Hair follicle dermal papilla cell (primary cell): ENCODE measurements at places on chromosomes 6 and 20. TPM values are rescaled to one million over a fixed set of nuclear protein-coding genes. Genes with fewer than 3 reads are reported as not detected.

Gene BHLHE23
- not detected in 2 replicates for total RNA-seq

Gene LAMA5
- 12.8 and 14.3 TPM in 2 replicates for total RNA-seq

Gene SLCO4A1
- under 0.01 and 0.16 TPM in 2 replicates for total RNA-seq

Gene SNAP91
- total RNA-seq: 0.49 and 1.1 TPM in 2 replicates

Gene CST2
- total RNA-seq: not detected in 2 replicates

Gene CCND3
- total RNA-seq: 26.7 and 27.3 TPM in 2 replicates

Gene GABRR1
- total RNA-seq: not detected in 2 replicates

Gene BTN2A1
- 16.9 TPM in 2 replicates for total RNA-seq

Gene KCNK17
- total RNA-seq: not detected in 2 replicates

Gene SYNCRIP
- total RNA-seq: 59.9 and 65.9 TPM in 2 replicates
